Activated CD4-positive, alpha-beta T cell treated with anti-CD3 and anti-CD28 coated beads, Interleukin-2, amount 10 ng/mL, durations not matched to agents 7 days and 5 days (primary cell): ENCODE measurements at places on chromosomes 7 and 10.

DNA sequence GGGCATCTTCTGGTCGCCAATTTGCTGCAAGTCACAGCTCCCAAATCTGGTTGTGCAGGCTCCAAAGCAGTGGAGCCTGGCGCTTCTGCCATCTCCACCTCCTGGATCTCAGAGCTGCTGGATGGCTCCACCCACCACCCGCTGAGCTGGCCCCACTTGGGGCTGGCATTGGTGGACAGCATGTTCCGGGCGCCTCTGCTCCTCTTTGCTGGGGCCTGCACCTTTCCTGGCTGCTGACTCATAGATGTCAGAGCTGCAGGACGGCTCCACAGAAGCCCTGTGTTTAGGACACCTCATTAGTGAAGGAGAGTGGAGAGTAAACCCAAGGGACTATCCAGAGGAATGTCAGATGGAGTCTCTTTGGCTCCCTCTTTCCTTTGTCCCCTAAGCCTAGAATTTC, 27.4 kb downstream of the MAPK8 start:
- DNase-seq: no peak

DNA sequence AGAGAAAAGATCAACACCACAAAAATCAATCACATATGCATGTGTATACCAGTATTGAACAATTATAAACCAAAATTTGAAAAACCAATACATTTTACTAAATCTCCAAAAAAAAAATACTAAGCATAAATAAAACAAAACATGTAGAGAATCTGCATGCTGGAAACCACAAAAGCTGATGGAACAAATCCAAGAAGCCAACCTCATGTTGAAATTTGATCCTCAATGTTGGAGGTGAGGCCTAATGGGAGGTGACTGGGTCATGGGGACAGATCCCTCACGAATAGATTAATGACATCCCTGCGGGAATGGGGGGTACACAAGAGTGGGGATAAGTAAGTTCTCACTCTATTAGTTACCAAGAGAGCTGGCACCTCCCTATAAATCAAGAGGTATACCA, 82.5 kb downstream of the OAT start:
- no peak for DNase-seq

- no peak for DNase-seq
Observed at GRCh38 chr7:13538669-13539068, 450.8 kb downstream of the ETV1 start.

- DNase-seq: no peak
Observed at GRCh38 chr10:100502926-100503494, 16.7 kb downstream of the SEC31B start.

DNA sequence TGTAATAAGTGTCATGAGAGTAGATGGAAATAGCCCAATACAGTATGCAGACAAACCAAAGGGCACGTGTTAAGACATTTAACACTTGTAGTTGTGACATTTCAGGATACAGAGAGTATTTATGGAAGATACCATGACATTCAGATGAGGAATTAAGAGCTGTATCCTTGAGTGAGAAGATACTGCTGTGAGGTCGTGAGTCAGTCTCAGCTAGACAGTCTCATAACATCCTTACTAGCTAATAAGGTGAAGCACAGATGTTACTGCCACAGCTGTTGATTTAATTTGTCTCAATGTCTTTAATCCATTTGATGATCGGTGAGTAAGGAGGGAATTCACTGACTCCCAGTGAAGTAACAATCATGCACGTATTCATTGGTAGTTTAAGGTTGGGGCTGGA, 288.0 kb upstream of the AKR1E2 start:
- no peak for DNase-seq

DNA sequence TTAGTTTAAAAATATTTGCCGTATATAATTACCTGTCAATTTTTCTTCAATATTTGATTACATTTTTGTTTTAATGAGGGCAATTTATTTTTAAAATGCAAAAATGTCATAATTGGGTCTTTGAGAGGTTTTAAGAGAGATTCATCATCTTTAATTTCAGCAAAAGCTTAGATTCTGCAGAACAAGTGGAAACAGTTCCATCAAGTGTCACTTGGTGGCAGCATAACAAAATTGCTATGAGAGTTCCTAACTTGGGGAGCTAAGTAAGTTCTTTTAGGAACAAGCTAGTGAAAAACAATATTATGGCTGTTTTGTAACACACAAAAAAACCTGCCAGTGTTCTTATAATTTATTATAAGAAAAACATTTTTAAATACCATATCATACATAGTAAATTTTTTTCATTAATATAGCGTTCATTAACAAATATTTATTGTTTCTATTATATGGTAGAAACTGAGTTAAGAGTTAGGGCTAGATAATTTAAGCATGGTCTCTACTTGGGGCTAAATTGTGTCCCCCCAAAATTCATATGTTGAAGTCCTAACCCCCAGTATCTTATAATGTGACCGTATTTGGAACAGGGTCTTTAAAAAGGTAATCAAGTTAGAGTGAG, 155.2 kb downstream of the MAGI2 start:
- DNase-seq: no peak
